ENCODE measurements at places on chromosomes 1 and 21. TPM values are rescaled to one million over a fixed set of nuclear protein-coding genes. Genes with fewer than 3 reads are reported as not detected.

The GJC2 gene
- total RNA-seq: 1.1 TPM

The SLC35F3 gene
- 16.8 TPM for total RNA-seq

The RAVER2 gene
- 8.8 TPM for total RNA-seq

- no peak for DNase-seq
These were observed 10.8 kb upstream of the OSBPL9 start for GRCh38 chr1:51605961-51606723.

- DNase-seq: no peak
These were observed 73.2 kb downstream of the CD58 start for GRCh38 chr1:116497656-116498055.
